ENCODE measurements at places on chromosomes 5 and 9.
A peak's percentile ranks its signal among the peaks of the same experiment; 100 is the strongest.

DNA sequence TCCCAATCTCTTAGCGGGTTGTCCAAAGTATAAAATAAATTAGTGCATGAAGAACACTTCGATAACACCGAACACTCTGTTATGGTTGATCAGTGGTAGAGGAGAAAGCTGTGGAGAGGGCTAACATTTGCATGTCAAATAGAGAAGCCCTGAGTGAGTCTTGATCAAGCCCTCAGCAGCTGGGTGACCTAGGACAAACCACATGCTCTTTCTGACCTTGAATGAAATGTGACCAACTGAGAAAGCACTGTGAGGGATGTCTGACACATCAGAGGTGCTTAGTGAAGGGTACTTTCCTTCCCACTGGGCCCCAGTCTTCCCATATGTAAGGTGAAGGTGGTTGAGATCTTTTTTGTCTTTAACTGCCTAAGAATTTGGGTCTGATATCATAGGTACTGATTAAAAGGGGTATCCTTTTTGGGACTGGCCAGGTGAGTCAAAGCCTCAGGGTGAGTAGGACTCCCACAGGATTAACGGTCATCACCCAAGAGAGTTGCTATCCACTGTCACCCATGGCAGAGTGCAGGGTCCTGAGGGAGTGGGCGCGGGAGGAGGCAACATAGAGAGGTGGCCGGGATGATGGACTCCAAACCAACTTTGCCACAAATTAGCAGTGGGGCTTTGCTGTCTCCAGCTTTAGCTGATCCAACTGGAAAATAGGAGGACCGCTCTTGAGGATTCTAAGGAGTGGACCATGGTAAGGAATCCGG lies 53.5 kb downstream of the KIF4B start:
- DNase-seq, result no peak

DNA sequence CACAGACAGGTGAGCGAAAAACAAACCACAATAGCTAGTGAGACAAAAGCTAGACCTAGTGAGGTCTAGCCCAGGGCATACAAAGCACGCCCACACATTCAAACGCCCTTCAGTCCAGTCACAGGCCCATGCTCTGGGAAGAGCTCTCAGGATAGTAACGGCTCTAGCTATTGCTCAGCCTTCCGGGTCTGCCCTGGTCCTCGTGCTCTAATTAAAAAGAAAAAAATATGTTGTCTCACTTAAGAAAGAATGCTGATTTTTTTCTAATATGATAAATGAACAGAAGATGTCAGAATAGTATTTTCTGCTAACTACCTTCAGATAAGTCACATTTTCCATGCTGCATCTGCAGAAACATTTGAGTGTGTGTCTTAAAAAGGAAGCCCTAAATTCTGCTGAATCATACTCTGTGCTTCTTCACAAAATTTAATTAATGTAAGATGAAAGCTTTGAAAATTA lies 94.5 kb downstream of the PLPP1 start:
- DNase-seq, result peak; percentile 71

- DNase-seq, result no peak
Measured at GRCh38 chr5:1268666-1269065, 26.2 kb downstream of the TERT start.

- DNase-seq, result no peak
Measured at GRCh38 chr9:119322184-119322583, 47.1 kb downstream of the BRINP1 start.

DNA sequence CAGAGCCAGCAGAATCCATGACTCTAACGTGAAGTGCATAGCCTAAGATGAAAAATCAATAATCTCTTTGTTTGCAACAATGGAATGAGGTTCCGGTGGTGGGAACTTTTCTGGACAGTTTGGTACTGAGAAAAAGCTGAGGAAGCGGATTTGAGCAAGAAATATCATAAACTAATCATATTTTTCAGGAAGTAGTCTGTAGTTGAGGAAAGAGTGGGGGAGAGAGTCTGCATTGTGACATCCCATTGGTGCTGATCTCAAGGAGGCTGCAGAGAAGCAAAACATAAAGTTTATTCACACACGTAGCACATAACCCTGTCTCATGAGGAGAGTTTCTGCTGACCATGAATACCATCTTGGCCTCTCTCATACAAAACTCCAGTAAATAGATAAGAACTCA lies 15.8 kb upstream of the FCHO2 start:
- DNase-seq, result no peak

DNA sequence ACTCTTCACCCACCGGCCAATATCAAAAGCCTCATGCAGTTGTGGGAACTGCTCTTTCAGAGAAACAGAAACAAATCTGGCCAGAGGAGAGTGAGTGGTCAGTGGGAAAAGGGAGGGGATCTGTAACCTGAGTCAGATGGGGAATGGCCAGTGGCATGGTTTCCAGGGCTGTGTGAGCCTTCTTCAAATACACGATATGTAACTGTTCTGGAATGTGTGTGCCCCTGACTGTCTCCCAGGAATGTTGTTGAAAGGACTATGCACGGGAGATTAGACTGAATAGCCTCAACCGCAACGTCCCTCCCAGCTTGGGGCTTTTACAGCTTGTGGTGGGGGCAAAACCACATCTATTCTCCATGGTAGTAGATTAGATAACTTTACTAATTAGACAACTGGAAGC lies 60.8 kb downstream of the SH3TC2 start:
- peak; percentile 56 for DNase-seq

DNA sequence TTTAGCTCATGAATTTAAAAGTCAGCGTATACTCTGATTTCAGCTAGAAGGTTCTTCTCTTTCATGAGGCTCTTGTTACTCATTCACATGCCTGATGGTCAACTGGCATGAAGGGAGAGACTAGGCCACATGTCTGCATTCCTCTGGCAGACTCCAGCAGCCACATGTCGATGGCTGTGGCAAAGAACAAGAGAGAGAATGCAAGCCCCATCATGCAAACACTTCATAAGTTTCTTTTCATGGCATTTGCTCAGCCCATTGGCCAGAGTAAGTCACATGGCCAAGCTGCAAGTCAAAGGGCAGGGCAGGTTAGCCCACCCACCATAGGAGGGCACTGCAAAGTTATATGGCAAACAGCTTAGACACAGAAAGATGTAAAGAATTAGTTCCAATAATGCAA lies 5.4 kb downstream of the KCNV2 start:
- no peak for DNase-seq

DNA sequence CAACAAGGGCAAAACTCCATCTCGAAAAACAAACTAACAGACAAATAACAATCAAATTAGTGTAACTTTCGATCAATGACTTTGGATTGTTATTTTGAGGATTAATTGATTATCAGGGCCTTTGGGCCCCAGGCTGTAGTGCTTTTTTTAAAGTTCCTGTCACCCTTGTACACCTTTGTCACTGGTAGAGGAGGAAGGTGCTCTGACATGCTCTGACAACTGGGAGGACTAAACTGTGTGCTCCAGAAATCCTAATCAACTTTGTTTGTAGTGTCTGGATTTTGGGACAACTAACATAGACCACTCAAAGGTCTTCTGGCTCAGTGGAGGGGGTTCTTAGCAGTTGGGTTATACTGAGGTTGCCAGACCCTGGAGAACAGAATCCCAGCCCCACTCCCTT lies 1.8 kb downstream of the TXN start:
- no peak for DNase-seq

- DNase-seq, result no peak
Measured at GRCh38 chr9:38202336-38202938, 133.4 kb upstream of the SHB start.

- DNase-seq, result peak; percentile 88
Measured at GRCh38 chr5:171207256-171207847, 101.7 kb upstream of the TLX3 start.

- DNase-seq, result peak; percentile 19
Measured at GRCh38 chr9:76414661-76415060, 20.4 kb upstream of the RFK start.

DNA sequence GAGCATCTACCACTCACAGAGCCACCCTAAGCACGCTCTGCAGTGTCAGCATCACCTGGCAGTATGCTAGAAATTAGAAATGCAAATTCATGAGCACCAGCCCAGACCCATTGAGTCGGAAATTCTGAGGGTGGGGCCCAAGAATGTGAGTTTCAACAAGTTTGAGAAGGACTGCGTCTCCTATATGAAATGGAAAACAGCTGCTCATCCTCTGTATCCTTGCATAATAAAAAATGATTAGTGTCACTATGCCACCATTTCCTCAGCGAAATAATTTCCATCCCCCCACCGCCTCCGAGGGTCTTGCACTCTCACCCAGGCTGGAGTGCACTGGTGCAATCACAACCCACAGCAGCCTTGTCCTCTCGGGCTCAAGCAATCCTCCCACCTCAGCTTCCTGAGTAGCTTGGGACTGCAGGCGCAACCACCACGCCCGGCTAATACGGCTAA lies 1.3 kb upstream of the IQGAP2 start:
- DNase-seq, result peak; percentile 60

DNA sequence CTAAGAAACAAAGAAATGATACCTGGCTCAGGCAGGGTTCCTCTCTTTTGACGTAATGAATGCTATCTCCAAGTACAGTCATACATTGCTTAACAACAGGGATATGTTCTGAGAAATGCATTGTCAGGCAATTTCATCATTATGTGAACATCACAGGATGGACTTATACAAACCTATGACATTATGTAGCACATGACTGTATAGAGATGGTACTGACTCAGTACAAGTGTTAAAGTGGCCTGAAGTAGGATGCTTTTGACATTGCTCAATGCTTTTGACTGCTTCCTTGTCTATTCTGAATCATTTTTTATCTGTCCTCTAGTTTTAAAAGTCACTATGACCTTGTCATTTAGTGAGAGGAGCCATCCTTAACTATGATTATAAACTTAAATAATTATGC lies 147.6 kb downstream of the NR2F1-AS1 start:
- no peak for DNase-seq

DNA sequence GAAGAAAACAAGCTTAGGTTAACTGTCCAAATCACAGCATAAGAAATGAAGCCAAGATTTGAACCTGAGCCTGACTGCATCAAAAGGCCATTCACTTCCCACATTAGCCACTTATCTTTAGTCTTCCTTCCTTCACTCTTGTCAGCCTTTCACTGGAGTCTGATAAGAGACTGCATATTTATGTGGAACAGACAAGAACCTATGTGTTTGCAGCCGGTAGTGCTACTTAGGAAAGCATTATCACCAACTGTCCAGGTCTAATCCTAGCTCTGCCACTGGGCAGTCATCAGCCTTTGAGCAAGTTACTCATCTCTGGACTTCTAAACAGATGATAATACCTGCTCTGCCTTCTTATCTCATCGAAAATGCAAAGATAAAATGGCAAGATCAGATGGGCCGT lies 12.1 kb upstream of the ATP6V0E1 start:
- DNase-seq, result peak; percentile 32

GRCh38 chr9:136848393-136849037 lies 694 bp upstream of the PHPT1 start:
- DNase-seq, result peak; percentile 74

- peak; percentile 31 for DNase-seq
Measured at GRCh38 chr9:91425271-91425670, 1.6 kb upstream of the NFIL3 start.

DNA sequence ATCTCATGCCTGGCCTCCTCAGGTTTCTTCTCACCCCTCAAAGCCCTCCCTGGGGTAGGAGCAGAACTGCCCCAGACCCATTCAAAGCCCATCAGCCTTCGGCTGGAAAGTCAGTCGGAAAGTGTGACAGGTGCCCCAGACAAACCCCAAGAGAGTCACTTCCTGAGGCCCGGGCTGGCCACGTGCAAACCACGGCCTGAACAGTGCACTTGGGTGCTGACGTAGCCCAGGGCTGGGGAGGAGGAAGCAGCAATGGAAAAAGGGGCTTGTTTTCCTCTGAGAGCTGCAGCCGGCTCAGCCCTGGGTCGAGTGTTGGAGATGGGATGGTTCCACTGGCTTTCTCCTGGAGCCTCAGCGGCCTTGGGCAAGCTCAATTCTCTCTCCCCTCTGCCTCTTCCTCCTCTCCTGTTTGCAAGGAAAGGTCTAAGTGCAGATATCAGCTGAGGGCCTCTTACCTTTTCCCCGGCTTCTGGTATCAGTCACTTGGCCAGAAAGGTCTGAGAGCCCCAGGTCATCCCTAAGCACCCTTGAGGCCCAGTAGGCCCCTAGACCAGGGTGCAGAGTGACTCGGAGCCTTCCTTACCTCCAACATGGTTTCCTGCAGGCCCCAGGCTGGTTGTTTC lies 5.9 kb upstream of the EGR1 start:
- DNase-seq, result peak; percentile 62

GRCh38 chr9:78746010-78746409 lies 449.1 kb downstream of the PSAT1 start:
- no peak for DNase-seq

DNA sequence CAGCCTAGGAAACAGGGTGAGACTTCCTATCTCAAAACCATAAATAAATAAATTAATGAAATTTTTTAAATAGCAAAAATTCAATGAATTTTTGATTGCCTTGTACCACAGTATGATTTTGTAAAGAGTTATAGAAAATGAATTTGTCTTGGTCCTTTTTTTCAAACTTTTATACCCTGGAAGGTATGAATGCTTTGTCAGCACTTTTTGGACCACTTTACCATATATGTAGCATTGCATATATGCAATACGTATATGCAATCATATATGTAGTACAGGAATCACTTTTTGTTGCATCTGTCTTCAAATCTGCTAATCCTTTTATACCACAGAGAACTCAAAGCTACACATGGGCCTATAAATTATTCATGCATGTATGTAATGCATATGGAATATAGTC lies 9.2 kb upstream of the SMIM15 start:
- DNase-seq, result no peak

DNA sequence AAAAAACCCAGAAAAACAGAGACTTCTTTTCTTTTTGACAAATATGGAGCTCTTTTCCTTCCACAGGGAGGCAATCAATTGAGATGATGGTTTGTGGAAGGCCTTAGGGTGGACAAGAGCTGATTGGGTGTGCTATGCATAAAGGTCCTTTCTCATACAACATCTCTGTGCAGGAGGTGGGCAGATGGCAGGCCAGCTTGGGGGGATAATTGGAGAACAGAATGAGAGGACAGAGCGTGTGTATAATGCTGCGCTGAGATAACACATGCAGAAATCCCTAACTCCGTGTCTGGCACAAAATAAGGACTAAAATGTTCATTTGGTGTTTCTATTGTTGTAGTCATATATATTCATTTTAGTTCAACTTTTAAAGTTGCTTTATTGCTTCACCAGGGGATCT lies 159.0 kb upstream of the MEF2C start:
- DNase-seq, result no peak

DNA sequence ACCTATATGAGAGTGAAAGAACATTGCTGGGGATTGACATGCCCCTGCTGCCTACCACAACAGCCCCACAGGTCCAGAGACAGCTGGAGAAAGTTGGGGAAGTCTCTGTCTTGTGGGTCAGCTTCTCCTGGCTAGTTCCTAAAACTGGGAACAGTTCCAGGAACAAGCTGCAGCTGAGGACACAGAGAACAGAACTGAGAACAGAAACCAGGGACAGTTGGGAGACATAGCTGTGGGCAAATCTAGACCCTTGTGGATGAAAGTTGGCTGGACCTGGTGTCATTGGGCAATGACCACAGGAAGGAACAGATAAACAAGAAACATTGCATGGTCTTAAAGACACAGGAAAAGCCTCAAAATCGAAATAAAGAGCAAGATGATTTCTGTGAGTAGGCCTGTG lies 58.3 kb upstream of the MOCS2 start:
- DNase-seq, result no peak

DNA sequence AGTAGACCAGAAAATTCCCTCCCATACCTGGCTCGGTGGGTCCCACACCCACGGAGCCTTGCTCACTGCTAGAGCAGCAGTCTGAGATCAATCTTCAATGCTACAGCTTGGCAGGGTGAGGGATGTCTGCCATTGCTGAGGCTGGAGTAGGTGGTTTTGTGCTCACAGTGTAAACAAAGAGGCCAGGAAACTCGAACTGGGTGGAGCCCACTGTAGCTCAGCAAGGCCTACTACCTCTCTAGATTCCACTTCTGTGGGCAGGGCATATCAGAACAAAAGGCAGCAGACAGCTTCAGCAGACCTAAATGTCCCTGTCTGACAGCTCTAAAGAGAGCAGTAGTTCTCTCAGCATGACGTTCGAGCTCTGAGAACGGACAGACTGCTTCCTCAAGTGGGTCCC lies 5.6 kb upstream of the GZMA start:
- DNase-seq, result no peak
